Peyer's patch (tissue), 4 donors: ENCODE measurements at places on chromosomes 13 and 19.

DNA sequence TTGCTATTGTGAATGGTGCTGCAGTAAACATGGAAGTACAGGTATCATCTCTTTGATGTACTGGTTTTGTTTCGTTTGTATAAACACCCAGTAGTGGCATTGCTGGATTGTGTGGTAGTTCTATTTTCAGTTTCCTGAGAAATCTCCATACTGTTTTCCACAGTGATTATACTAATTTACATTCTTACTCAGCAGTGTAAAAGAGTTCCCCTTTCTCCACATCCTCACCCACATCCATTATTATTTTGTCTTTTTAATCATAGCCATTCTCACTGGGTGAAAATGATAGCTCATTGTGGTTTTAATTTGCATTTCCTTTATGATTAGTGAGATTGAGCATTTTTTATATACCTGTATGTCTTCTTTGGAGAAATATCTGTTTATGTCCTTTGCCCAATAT is 62.3 kb upstream of the PARP4 start:
- DNase-seq, result no peak

DNA sequence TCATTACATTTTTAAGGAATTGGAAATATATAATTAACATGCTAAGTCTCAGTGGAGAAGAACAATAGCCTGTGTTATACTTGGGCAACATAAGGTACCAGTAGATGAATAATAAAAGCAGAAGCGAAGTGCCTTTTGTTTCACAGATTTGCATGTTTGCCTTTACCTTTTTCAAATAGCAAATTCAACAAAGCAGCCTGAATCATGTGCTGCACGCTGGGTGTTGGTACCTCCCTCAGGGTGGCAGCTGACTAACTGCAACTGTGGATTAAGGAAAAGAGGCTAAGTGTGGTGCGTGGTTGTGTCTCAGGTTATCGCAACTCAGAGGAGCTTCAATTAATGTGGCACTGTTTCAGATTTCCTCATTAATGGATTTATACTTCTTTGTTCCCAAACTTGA is 189.0 kb downstream of the LMO7 start:
- no peak for DNase-seq

- no peak for DNase-seq
These were observed 9.4 kb downstream of the SULT2B1 start for GRCh38 chr19:48561412-48561811.

DNA sequence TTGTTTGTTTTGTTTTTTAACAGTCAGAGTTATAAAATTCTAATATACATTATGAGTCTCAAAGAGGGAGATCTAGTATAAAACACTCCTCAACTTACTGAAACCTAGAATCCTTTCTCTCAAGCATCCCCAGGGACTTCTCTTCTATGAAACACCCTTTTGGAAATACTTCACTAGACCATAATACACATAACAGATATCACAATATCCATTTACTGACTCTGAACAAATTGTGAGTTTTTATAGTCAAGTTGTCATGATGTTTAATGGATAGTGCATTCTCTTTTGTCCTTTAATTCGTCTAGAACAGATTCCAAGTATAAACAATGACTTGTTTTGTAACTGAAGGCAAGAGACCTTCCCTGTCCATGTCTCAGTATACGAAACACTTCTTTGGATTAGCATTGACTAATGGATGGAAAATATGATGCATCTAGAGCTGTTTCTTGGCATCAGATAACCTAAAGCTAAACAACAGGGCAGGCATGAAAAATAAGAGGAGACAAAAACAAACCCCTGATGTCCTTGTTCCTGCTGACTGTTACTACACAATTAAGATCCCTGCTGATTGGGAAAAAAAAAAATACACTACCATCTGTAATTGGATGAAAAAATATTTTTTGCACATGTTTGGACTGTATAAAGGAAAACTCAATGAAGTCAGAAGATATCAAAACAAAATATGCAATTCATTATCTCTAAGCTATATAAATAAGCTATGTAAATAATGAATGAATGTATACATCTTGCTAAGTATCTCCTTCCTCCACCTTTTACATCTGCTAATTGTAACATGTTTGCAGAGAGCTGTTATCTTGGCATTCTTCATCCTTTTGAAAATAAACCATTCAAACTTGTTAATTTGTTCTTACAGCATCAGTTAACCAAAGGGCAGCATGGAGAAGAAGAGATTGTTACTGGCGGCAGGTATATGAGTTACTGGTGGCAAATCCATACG is 214.2 kb downstream of the LACC1 start:
- DNase-seq, result no peak

GRCh38 chr19:50663482-50663790 is 14.2 kb downstream of the C19orf81 start:
- no peak for DNase-seq

DNA sequence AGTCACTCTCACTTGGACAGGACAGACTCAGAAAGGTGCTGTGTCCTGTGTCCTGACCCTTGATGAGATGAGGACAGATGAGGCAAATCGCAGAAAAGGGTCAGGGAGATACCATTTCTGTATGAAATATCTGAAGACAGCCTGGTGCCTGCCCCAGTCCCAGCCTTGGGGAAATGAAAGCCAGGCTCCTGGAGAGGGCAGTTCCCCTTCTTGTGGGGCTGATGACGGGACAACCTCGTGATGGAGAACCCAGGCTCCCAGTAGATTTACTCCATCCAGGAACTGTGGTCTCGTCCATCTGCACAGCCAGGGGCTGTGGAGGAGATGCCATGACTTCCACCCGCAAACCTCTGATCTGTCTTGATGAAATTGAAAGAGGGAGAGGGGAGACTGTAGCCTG is 13.8 kb downstream of the LILRB1 start:
- no peak for DNase-seq

DNA sequence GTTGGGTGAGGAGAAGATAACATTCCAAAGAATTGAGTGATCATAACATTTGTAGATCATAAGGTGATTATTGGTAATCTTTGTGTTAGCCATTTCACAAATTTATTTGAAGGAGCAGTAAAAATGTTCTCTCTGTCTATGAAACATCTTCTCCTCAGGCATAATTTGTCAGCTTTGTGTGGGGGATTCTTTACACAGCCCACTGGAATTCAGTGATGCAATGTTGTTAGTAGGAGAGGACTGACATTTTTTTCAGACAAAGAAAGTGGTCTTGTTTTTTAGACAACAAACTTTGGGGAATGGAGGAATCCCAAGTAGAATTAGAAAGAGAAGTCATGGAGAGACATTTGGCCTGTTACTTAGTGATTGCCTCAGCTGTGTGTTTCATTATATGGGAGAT is 100.3 kb downstream of the ITGBL1 start:
- no peak for DNase-seq

DNA sequence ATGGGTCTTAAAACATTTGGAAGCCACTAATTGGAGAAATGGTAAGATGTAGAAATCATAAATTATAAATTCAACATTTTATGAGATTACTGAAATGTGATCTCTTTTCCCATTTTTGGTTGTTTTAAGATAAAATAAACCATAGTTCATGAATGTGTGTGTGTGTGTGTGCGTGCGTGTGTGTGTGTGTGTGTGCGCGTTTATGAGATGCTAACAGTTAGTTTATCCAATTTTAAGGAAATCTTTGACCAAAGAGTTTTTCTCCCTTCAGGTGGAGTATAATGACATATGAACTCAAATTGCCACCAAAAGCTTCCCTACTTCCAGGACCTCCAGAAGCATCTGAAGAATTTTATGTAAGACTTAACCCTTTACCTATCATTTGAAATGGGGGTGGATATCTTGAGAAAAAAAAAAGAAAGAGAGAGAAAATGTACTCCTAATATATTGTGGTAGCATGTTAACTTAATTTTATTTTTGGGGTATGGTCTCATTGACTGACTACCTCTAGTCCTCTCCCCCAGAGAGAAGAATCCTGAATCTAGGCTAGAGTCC is 98.1 kb upstream of the AKAP11 start:
- no peak for DNase-seq

DNA sequence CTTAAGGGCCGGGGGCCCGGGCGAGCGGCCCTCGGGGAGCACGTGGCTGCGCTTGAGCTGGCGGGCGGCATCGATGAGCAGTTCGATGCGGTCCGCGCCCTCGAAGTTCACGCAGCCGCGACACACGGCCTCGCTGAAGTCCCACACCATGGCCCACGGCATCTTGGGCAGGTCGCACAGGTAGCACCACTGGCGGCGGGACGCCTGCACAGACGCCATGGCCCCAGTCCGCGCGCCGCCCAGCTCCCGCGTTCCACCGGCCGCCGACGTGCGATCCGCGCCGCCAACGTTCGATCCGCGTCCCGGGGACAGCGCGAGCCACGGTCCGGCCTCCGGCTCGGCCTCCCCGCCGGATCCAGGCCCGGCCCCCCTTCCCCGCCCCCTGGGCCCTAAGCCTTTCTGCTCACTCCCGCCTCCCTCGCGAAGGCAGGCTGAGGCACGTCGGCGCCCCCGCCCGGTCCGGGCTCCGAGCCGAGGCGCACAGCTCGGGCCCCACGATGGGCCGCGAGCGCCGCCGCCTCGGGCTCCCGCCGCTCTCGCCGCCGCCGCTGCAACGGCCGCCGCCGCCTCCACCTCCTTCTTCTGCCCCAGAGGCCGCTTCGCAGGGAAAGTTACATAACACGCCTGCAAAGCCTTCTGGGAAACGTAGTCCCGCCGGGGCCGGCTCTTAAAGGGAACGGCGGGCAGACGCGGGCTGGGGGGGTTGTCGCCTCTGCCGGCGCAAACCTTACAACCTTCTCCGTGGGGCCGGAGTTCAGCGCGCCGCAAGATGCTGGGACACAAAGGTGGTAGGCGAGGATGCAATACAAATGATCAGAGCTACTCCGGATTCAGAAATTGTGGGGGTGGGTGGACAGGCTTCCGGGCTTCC is at the start of gene IRF2BP1:
TSS of gene IRF2BP1 (minus strand) at position 586 of the 871 bp plus-strand sequence. CDS start at position 219, 367 bp downstream.
- peak; percentile 97 for DNase-seq

DNA sequence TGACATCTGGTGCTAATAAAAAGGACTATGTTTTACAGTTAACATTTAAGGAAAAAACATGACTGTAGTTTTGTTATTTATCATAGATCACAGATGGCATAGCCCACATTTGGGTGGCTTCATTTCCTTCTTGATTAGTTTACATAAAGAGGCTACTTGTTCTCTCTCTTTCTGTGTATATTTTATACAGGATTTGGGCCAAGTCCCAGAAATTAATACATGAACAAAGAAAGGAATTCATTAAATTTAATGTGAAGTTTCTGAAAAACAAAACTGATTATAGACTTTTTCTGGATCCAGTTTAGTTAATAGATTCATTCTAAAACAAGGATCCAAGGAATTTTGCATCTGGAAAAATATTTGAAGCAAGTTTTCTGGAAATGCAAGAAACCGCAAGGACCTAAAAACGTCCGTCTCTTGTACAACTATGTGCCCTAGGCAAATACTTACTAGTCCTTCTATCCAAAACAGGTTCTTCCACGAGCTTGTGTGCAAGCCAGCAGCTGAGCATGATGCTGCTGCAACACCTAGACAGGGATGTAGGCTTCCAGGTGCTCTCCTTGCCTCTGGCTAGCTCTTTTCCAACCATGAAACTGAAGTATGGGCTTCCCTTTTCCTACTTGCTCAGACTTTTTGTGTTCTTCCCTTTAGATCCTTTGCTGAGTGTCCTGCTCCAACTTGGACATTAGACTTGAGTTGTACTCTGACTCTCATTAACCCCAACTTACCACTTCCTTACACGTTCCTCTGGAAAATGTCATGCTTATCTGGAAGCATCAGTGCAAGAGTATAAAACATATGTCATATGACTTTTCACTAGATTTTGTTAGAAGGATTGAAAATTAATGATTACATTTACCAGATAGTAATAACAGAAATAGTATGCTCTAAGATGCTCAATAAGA is 161.5 kb upstream of the STARD13 start:
- no peak for DNase-seq
